NCI-H1092 treated with DMSO at 0.1 percent for 48 hours (cell line): ENCODE measurements at places on chromosomes 6 and 20.

GRCh38 chr20:53448875-53449274 is 144.8 kb downstream of the ZNF217 start:
- DNase-seq: no peak

- no peak for DNase-seq
These were observed 8.4 kb downstream of the GABBR1 start for GRCh38 chr6:29624520-29624961.

DNA sequence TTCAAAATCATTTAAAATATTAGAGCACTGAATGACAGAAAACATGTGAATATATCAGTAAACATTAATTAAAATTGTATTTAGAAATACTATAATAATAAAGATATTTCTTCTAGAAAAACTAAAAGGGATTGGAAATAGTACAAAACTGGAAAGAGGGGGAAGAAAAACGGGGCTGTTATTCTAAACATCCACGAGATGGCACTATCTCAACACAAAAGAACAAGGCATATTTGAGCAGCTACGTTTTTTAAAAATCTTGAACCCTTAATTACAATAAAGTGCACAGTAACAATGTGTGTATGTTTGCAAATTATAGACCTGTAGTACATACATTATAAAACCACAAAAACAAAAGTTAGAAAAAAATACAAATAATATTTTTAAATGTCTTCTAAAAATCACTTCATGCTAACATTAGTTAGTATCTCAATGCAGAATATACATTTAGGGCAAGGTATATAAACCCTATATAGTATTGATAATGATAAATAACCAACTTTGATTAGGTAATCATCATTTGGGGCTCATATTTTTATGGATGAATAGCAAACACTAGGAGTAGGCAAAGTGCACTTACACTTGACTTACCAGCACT is 42.5 kb upstream of the PNISR start:
- peak; percentile 29 for DNase-seq

- DNase-seq: peak; percentile 76
These were observed 828 bp upstream of the SULF2 start for GRCh38 chr20:47785854-47786764.

DNA sequence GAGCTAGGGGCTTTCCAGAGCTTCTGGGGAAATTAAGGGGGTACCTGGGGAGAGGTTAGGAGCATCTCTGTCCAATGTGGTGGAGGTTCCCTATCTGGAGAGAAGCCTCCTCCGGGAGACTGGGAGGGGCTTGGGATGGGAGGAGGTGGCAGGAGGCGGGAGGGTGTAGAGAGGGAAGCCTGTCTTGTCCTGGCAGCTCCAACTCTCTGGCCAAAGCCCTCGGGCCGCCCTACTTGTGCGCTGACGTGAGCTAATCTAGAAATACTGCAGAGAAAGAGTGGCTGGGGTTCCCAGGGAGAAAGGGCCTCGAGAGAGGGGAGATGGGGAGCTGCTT is 1.6 kb upstream of the SLC32A1 start:
- DNase-seq: no peak

- DNase-seq: no peak
These were observed 3.1 kb upstream of the RPS12 start for GRCh38 chr6:132811276-132811675.
